ENCODE measurements at places on chromosomes 6 and 20.

- DNase-seq: no peak
Measured at GRCh38 chr6:43284991-43285781, 12.9 kb upstream of the SLC22A7 start.

DNA sequence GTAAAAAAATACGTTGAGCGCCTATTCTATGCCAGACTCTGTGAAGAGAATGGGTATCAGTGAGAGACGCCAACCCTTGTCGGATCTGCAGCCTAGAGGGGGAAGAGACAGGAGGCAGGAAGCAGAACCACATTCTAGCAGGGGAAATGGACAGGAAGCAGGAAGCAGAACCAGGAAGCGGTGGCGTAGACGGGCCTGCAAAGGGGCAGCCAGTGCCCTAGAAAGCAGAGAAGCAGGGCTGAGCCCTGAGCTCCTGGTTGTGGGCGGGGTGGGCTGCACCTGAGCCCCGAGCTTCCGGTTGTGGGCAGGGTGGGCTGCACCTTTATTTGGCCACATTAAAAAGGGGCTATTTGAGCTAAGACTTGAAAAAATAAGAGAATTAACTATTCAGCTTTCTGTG lies 71.9 kb downstream of the FAM120B start:
- no peak for DNase-seq

GRCh38 chr6:163001330-163001729 lies 273.6 kb downstream of the PACRG start:
- no peak for DNase-seq

GRCh38 chr6:125950293-125950692 lies 6.3 kb upstream of the HINT3 start:
- peak; percentile 24 for DNase-seq

- DNase-seq: no peak
Measured at GRCh38 chr20:50015636-50015992, 32.8 kb downstream of the SNAI1 start.

- no peak for DNase-seq
Measured at GRCh38 chr6:43506171-43506570, 4.0 kb downstream of the LRRC73 start.

DNA sequence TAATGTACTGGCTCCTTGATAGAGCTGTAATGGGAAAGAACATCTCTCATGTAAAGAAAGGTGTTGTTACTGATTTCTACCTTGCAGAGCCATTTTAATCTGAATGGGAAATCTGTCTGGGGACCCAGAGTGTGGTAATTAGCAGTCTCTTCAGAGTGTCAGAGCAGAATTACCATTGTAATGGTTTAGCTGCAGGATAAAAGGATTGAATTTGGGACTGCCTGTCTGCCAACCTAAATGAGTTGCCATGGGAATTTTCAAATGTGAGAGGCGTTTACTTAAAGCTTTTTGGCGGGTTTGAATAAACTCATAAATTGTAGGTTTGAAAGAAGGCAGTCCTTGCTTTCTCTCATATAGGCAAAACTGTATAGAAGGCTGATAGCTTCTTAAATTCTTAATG lies 128.8 kb downstream of the QKI start:
- DNase-seq: no peak

DNA sequence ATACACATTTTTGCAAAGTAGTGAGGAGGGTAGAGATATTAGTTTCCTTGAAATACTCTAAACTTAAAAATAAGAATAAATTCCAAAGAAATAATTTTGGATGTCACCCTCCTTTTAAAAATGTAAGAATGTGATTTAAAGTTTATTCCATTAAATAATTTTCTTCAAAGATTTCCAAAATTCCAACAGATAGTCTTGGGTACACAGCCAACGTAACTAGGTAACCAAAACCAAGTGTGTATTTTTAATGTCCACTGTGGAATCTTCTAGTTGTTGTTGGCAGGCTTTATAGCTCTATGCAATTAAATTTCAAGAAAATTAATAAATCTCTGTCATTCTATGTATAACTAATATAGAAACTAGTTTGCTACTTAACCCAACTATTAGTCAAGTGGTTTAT lies 101.3 kb downstream of the COL21A1 start:
- DNase-seq: no peak

DNA sequence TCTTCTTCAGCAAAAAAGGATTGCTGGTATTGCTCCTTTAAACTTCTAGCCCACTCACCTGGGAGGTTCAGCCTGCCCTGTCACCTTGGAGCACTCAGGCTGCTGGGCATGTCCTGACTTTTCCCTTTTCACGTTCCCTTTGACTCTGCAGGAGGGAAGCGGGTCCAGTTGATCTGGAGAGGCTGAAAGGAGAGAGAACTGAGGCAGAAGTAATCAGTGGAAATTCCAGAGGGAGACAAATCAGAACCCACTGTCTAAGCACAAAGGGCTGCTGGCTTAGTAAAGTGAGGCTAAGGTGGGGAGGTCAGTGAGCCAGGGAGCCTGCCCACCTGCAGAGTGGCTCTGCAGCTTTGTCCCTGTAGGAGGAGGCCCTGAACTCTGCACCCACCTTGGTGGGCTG lies 9.7 kb upstream of the SYNDIG1 start:
- no peak for DNase-seq

GRCh38 chr6:11328613-11329247 lies 96.3 kb upstream of the NEDD9 start:
- DNase-seq: no peak

DNA sequence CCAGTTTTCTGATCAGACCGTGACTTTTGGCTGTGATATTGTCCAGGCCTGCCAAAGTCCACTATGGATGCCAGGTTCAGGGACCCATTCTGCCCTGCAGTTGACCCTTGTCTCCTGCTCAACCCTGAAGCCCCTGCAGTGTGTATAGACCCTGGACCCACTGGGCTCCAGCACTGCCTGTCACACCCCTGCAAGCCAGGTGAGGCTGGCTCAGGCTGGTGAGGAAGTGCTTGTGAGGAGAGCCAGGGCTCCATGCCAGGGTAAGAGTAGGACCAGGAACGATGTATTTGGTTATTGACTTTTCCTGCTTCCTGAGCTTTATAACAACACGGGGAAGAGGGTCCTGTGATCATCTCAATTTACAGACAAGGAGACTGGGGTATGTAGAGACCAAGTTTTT lies 19.1 kb upstream of the CD93 start:
- DNase-seq: no peak

DNA sequence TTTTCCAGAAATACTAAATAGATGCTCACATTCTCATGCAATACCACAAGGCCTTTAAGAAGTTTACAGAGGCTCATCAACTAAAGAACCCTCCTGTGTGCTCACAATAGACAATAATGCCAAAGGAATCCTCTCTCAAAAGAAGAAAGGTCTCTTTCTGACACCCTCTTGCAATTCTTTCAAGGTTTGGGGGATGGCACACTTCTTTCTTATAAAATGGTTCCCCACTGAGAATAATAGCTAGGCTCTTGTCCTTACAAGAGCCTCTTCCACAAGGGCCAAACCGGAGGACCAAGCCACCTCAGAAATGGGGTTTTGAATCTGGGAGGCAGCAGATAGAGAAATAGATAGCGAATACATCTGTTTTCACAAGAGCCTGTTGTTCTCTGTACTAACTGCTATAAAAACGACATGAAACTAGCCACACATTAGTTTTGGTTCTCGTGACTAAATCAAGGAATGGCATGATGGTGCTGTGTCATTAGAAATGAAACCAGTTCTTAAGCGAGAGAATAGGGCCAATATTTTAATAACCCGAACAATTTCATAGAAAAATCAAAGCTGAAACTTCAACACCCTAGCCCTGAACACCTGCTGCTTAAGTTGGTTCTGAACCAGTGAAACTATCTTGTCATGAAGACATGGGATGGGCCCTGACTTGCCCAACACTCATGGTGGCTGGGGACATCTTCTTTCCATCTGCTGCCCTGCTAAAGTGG lies 81.1 kb downstream of the PRDM1 start:
- no peak for DNase-seq
